ENCODE measurements at places on chromosomes 6 and 20.
A peak's percentile ranks its signal among the peaks of the same experiment; 100 is the strongest.

- no peak for DNase-seq
Measured at GRCh38 chr6:4382362-4382853, 247.0 kb upstream of the ECI2 start.

GRCh38 chr20:56442389-56443365 lies 25.8 kb upstream of the RTF2 start:
- no peak for DNase-seq

GRCh38 chr6:16153211-16153820 lies 24.4 kb downstream of the MYLIP start:
- no peak for DNase-seq

DNA sequence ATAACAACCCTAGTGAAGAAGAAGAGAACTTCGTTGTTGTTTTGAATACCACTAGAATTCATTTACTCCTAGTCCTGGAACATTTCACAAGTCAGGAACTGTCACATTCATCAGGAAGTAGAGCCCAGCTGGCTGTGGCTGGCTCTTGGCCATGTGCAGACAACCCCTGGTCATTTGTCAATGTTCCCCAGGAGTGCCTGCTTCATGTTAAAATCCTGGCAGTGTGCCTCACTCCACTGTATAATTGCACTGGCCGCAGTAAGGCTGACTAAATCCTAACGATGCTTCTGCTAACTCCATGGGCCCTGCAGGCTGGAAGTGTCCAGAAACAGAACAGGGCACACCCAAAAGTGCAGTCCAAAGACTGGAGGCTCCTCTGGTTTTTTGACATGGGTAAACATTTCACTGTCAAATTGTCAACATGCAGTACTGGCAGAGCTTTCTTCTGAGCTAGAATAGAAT lies 41.5 kb upstream of the ADGRF1 start:
- no peak for DNase-seq

GRCh38 chr6:11242711-11243110 lies 10.2 kb upstream of the NEDD9 start:
- no peak for DNase-seq

- DNase-seq: no peak
Measured at GRCh38 chr20:35283441-35284266, 918 bp downstream of the EIF6 start.

- no peak for DNase-seq
Measured at GRCh38 chr6:110486756-110487155, 10.3 kb upstream of the SLC22A16 start.

DNA sequence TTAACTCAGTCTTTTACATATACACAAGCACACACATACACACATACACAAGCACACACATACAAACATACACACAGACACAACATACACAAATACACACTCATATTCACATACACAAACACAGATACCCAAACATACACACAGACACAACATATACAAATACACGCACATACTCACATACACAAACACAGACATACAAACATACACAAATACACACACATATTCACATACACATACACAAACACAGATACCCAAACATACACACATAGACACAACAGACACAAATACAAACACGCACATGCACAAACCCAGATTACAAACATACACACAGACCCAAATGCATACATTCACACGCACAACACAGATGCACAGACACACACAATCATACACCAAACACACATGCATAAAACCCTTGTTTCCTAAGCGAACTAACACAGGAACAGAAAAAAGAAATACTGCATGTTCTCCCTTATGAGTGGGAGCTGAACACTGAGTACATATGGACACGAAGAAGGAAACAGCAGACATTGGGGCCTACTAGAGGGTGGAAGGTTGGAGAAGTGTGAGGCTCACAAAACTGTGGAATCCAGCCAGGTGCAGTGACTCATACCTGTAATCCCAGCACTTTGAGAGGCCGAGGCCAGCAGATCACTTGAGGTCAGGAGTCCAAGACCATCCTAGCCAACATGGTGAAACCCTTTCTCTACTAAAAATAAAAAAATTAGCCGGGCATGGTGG lies 34.2 kb downstream of the PIM1 start:
- DNase-seq: no peak

DNA sequence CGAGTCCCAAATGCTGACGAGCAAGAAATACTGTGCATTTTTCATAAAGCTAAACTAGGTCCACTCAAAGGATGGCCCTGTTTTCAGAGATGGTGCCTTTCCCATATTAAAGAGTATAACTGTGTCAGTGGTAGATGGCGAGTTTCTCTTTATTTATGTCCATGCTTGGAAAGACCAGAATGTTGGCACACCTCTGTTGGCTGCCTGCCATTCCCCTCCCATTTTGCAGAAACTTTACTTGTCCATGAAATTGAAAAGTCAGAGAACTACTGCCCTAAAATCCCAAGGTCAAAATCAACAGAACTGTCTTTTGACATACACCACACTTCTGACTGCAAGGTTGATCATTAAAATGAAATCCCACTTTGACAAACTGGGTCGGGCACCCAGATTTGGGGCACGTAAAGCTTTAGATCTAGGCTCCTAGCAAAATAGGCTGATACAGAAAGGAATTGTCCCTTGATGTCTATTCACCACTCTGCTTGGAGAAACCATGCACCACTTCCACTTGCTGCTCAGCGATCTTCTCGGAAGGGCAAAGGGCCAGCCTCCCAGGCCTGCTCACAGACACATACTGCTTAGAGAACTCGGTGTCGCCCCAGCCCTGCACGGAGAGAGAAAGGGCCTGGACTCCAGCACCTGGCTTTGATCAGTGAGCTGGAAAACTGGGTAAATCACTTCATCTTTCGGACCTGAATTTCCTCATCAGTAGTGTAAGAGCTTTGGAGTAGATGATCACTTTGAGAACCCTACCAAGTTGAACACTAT lies 130.0 kb downstream of the AGPAT4 start:
- DNase-seq: no peak

GRCh38 chr6:166772518-166772917 lies 145.5 kb upstream of the RPS6KA2 start:
- DNase-seq: no peak

GRCh38 chr6:32047539-32047854 lies 9.3 kb downstream of the CYP21A2 start:
- DNase-seq: no peak

DNA sequence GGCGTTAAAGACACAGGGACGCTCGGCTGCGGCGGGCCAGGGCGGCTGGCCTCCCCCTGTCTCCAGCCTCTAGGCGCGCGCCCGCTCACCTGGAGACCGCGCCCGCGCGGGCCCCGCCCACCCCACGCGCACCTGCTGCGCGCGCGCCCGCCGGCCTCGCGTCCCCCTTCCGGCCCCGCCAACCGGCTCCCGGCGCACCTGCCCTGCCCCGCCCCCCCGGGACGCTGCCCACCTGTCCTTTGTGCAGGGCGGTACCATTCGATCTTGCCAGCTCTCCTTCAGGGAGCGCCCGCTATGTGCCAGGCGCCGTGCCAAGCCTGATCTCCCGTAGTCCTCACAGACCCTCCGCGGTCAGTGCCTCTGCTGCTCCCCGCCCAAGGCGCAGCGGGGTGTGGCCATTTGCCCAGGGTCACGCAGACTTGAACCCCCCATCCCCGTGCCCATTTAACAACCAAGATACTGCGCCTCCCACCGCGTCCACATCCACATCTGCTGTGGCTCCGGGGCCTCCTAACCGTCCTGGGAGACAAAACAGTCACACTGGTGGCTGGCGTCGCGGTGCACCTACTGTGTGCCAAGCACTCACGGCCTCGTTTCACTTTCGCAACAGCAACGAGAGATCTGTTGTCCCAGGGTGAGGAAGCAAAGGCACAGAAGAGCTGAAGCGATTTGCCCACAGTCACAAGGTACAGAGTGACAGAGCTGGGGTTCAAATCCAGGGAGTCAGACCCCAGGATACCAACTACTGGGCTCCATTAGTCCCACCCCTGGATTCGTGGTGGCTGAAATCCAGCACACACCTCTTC lies 48.1 kb downstream of the NOL4L start:
- no peak for DNase-seq

- peak; percentile 88 for DNase-seq
Measured at GRCh38 chr6:36666826-36667591, 11.5 kb upstream of the CDKN1A start.

GRCh38 chr6:119314885-119315272 lies 34.7 kb downstream of the MAN1A1 start:
- no peak for DNase-seq

- no peak for DNase-seq
Measured at GRCh38 chr20:44219791-44220190, 9.2 kb upstream of the OSER1 start.

DNA sequence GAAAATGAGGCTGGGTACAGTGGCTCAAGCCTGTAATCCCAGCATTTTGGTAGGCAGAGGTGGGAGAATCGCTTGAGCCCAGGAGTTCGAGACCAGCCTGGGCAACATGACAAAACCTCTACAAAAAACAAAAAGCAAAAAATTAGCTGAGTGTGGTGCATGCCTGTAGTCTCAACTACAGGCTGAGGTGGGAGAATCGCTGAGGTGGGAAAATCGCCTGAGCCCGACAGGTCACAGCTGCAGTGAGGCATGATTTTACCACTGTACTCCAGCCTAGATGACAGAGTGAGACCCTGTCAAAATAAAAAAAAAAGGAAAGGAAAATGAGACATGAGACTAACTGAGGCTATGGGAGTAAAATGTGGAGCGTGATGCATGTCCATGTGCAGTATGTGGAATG lies 88.0 kb upstream of the CD83 start:
- DNase-seq: no peak

- no peak for DNase-seq
Measured at GRCh38 chr6:14889611-14890593, 356.0 kb upstream of the JARID2 start.

DNA sequence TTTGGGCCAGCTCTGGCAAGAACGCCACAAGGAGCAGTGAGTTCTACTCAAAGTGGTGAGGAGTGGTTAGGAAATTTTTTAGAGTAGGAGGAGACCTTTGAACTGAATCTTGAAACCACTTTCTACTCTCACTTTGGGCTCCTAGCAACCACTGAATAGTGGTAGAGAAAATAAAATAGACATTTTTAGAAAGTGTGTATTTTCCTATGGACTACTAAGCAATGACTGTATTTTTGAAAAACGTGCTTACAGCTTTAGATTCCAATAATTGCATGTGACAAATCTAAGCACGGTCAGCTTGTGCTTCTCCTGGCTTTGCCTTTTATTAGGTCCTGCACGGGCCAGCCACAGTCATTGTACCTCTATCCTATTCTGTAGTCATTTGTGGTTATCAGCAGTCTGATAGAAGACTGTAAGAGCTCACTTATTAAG lies 8.7 kb upstream of the IFNGR1 start:
- no peak for DNase-seq

DNA sequence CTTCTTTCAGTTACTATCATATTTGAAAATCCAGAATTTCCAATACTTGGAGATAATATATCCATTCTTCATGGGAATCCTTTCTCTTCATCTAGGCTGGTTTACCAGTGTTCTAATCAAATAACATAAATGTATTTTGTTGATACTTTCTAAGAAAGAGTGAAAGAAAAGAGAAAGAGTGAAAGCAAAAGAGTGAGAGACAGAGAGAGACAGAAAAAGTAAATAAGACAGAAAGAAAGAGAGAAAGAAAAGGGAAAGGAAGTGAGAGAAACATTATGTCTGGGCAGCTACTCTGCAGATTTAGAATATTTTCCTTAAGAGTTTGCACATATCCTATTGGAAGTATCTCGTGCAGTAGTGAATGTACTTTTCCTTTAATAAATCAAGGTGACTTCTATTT lies 781.0 kb upstream of the GJE1 start:
- no peak for DNase-seq

GRCh38 chr6:34497411-34497810 lies 31.5 kb downstream of the PACSIN1 start:
- DNase-seq: no peak

DNA sequence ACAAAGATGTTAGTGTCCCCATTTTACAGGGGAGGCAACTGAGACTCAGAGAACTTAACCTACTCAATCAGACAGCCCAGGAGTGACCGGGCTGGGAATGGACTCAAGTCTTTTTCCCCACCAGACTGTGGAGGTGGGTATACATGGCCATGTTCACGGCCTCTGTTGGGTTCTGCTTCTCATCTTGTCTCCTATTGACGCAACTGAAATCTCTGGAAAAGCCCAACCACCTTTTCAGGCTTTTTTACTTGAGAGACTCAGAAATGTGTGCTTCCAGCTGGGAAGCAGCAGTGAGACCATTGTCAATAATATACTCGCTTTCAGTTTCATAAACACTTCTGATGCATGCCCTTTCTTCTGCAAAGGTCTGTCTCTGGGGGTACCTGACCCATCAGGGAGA lies 70.7 kb downstream of the SOBP start:
- DNase-seq: no peak

DNA sequence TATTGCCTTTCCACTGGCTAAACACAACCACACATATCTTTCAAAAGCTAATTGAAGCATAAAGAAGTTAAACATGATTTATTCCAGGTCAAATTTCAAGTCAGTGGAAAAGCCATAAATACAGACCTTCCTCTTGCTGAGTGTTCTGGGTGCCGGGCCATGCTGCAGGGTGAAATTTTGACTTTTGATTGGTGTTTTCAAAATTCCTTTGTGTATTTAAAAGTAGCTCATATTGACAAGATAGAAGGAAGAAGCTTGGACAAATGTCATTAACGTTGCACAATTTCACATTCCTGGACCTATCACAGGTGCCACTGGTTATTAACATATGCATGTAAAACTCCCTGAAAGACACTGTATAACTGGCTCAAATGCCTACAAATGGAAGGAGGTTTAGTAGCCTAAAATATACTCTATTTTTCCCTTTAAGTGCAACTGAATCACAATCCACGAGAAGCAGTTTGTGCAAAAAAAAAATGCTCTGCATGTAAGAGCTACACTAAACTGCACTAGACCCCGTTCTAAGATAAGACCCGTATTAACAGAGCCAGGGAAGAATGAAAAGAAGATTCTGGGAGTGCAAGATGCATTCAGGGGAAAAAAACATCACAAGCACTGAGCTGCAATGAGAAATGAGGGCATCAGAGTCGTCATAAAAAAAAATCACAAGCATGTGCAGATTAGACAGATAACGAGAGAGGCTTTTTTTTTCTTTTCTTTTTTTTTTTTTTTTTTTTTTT lies 30.4 kb downstream of the ATXN1 start:
- DNase-seq: no peak

DNA sequence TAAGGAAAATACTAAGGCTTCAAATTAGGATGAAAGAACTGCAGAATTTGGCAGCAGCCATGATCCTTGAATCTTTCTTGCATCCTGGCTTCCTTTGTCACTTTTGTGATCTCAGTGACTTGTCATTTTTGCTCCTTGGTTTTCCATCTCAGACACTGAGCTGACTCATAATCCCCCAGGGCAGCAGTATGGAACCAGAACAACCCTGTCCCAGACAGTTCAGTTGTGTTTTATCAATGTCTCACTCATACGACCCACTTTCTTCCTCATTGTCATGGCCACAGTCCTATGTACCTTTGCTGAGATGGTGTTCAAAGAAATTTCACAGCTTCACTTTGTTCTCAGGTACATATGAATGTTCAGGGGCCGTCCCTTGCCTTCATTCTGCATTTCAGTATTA lies 488.5 kb upstream of the BTBD3 start:
- no peak for DNase-seq

GRCh38 chr20:41279546-41280225 lies 37.8 kb downstream of the ZHX3 start:
- DNase-seq: no peak

GRCh38 chr6:136587527-136587926 lies 37.3 kb upstream of the MAP7 start:
- no peak for DNase-seq

GRCh38 chr20:10505827-10506226 lies 70.7 kb downstream of the SLX4IP start:
- no peak for DNase-seq

Measured in keratinocyte (primary cell).